ENCODE measurements at places on chromosomes 7 and 10.

- H3K27me3 ChIP-seq = no peaks in the 10 kb centered on the region
- H3K4me1 ChIP-seq = no peaks in the 10 kb centered on the region
- no peak overlapping the region for H3K27ac ChIP-seq
- no peak overlapping the region for H3K4me3 ChIP-seq
- DNase-seq = no peak
Observed at GRCh38 chr10:98150544-98150943, 16.1 kb downstream of the R3HCC1L start.

- no peaks in the 10 kb centered on the region for H3K27me3 ChIP-seq
- no peaks in the 10 kb centered on the region for H3K4me1 ChIP-seq
- no peak for DNase-seq
- H3K4me3 ChIP-seq = no peak overlapping the region
- no peak overlapping the region for H3K27ac ChIP-seq
- no peaks in the 10 kb centered on the region for H3K36me3 ChIP-seq
Observed at GRCh38 chr10:130018265-130018664, 54.2 kb upstream of the EBF3 start.

DNA sequence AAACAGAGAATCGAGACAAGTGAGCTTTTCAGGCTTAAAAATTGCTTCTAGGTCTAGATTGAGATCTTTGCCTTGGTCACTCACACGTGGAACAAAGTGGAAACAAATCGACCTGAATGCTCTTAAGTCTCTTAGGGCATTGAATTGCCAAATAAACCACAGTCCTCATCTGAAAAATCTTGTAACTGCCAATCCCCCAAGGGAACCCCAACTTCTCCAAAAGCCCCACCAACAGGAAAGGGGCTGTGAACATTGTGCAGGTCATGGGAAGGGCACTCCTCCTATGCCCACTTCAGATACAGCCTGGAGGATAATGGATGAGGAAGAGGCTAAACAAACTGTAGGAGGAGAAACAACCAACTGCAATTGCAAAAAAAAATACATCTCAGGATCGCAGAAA is 91.3 kb downstream of the DGKI start:
- H3K27ac ChIP-seq = no peak overlapping the region
- H3K4me1 ChIP-seq = peaks cover 5% of the 10 kb centered on the region
- DNase-seq = no peak
- no peak overlapping the region for H3K4me3 ChIP-seq
- H3K36me3 ChIP-seq = no peaks in the 10 kb centered on the region

DNA sequence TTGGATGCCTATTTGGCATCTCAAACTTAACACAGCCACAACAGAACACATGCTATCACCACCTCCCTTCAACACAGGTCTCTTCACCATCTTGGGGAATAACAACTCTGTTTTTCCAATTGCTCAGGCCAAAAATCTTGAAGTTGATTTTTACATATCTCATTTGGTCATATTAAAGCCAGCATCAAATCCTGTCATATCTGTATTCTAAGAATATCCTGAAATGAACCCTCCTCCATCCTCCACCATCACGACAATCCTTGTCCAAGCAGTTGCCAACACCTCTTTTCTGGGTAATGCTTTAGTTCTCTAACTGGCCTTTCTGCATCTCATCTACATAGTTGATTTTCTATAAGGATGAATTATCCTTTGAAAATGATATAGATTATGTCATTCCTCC is 168.7 kb downstream of the GPR37 start:
- no peaks in the 10 kb centered on the region for H3K36me3 ChIP-seq
- H3K27ac ChIP-seq = no peak overlapping the region
- no peak for DNase-seq
- H3K27me3 ChIP-seq = no peaks in the 10 kb centered on the region
- H3K4me3 ChIP-seq = no peak overlapping the region

DNA sequence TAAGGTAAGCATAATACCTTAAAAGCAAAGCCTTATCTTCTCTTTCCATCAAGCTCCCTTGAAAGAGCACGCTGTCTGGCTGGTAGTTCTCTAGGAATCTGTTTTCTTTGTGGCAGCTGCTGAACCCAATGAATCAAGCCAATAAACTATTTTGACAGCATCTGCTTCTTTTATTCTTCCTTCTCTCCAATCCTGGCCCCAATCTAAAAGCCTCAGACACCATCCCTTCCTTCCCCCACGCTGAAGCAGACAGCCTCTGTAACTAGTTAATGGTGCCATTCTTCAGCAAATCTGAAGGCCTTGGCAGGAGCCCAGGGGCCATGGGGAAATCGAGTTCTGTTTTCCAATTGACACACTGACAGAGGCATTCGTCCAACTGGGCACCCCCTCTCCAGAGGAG is 186.6 kb upstream of the LYZL1 start:
- no peak overlapping the region for H3K4me3 ChIP-seq
- no peak for DNase-seq
- peaks cover 9% of the 10 kb centered on the region for H3K4me1 ChIP-seq
- no peaks in the 10 kb centered on the region for H3K36me3 ChIP-seq
- no peak overlapping the region for H3K27ac ChIP-seq

- no peaks in the 10 kb centered on the region for H3K27me3 ChIP-seq
- no peak overlapping the region for H3K4me3 ChIP-seq
- no peak overlapping the region for H3K27ac ChIP-seq
- DNase-seq = no peak
Observed at GRCh38 chr10:103470761-103471653, 8.0 kb downstream of the CALHM3 start.

- H3K27ac ChIP-seq = no peak overlapping the region
- no peaks in the 10 kb centered on the region for H3K4me1 ChIP-seq
- H3K36me3 ChIP-seq = no peaks in the 10 kb centered on the region
- H3K4me3 ChIP-seq = no peak overlapping the region
- no peak for DNase-seq
Observed at GRCh38 chr7:125020801-125021200, 91.2 kb upstream of the POT1 start.

GRCh38 chr7:69412331-69413146 is 185.7 kb upstream of the AUTS2 start:
- DNase-seq = no peak
- no peak overlapping the region for H3K4me3 ChIP-seq
- H3K4me1 ChIP-seq = no peaks in the 10 kb centered on the region
- no peaks in the 10 kb centered on the region for H3K36me3 ChIP-seq

DNA sequence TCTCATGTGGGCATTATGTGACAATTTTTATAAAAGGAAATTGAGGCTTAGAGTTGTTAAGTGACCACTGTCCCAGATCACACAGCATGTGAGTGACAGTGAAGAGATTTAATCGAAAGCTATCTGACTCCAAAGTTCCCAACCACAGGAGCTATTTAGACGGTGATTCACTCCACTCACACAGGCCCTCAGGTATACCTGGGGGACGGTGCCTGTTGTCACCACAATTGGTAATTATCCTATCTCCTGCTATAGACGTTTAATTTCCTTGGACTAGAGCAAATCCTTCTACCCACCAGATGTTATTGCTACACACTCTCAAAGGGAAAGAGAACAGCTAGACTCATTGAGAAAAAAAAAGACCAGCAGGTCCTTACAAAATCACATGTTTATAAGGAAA is 145.5 kb downstream of the KLF6 start:
- H3K27ac ChIP-seq = no peak overlapping the region
- no peak overlapping the region for H3K4me3 ChIP-seq
- no peak for DNase-seq
- no peaks in the 10 kb centered on the region for H3K27me3 ChIP-seq

- H3K27ac ChIP-seq = no peak overlapping the region
- no peak for DNase-seq
- H3K4me3 ChIP-seq = no peak overlapping the region
- H3K36me3 ChIP-seq = no peaks in the 10 kb centered on the region
- no peaks in the 10 kb centered on the region for H3K27me3 ChIP-seq
Observed at GRCh38 chr10:129759214-129760002, 204.7 kb downstream of the EBF3 start.

DNA sequence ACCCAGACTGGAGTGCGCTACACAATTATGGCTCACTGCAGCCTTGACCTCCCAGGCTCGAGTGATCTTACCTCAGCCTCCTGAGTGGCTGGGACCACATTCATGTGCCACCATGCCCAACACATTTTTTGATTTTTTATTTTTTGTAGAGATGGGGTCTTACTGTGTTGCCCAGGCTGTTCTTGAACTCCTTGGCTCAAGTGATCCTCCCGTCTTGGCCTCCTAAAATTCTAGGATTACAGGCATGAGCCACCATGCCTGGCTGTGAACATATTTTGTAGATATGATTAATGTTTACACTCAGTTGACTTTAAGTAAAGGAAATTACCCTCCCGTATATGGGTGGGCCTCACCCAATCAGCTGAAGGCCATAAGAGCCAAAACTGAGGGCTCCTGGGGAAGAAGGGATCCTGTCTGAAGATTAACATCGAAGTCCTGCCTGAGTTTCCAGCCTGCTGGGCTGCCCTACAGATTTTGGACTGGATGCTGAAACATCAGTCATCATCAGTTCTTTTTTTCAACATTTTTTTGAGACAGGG is 127.1 kb downstream of the ACTR3B start:
- no peak overlapping the region for H3K4me3 ChIP-seq
- H3K27me3 ChIP-seq = no peaks in the 10 kb centered on the region
- no peaks in the 10 kb centered on the region for H3K36me3 ChIP-seq
- no peak overlapping the region for H3K27ac ChIP-seq
